Stimulated activated CD4-positive, alpha-beta T cell treated with anti-CD3 and anti-CD28 coated beads, Interleukin-4, amount 100 ng/mL, for 4 hours (primary cell): ENCODE measurements at places on chromosomes 4 and X.

DNA sequence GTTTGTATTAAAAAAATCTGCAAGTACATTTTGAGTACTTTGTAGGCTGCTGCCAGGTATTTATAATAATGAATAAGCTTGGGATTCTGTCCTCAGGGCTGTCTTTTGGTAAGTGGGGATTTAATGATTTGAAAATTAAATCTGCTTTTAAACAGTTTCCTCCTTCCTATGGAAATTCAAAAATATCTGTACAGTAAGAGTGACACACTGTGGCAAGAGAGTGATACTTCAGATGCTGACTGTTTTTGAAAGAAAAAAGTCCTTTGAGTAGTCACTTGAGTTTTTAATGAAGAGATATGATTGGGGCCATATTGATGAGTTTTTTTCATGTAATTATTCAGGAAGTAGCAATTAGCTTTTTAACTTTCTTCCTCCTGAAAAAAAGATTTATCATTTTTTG lies 49.2 kb downstream of the SMARCAD1 start:
- no peak for DNase-seq

DNA sequence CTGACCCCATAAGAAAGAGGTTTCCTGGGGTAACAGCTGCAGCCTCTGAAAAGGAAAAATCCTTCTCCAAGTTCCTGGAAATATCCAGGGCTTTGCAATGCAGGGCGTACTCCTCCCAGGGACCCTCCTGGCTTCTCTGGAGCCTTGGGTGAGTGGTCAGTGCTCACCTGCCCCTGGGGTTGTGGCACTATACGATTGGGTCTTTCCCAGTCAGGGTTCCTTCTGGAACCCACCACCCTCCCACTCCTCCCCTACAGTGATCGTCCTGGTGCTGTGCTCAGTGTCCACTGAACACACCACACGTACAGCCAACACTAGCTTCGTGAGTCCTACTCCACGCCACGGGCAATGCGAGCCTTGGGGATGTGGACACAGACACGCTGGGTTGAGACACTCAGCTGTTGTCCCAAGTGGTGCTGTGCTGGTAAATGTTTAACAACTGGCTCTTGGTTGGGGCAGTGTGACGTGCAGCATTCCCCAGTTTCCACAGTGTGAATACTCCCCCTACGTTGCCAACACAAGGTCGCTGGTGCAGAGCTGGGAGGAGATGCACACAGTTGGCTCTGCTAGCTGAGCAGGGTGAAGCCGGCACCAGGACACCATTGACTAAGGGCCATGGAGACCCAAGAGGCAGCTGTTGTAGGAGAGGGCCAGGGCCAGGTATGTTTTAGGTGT lies 65.4 kb downstream of the HTRA3 start:
- no peak for DNase-seq

- no peak for DNase-seq
These were observed 7.0 kb downstream of the TEX11 start for GRCh38 chrX:70901465-70901864.

GRCh38 chr4:114807759-114808404 lies 209.3 kb downstream of the UGT8 start:
- DNase-seq: peak; percentile 2

DNA sequence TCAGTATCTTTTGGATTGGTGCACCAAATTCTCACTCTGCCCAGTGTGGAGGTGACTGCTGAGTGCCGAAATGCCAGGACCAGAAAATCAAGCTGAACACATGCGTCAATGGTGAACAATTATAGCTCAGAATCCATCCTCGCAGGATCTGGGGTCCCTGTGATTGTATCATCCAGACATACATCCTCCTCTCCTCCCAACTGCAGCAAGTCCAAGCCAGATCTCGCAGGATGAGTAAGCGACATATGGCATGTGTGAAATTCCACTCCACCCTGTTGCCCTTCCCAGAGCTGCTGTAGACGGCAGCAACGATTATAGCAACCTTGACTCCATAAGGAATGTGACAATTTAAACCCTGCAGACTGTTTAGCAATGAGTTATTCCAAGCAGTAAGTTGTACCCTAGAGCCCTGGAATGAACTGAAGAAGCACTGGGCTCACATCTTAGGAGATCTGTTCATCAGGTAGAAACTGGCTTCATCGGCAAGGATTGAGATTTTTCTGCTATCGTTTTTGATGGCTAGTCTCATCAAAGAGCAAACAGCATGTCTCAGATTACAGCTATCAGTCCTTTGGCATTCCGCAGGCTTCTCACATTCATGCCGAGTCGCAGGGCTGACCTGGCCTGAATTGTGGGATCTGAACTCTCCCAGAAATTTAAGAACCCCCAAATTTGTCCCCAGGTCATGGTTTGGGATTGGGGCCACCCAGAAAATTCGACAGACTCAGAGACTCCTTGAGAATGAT lies 35.5 kb upstream of the SORBS2 start:
- DNase-seq: no peak

- DNase-seq: no peak
These were observed 57.7 kb upstream of the C4orf54 start for GRCh38 chr4:99715286-99715685.

GRCh38 chrX:70973221-70973620 lies 42.3 kb upstream of the SLC7A3 start:
- DNase-seq: no peak

DNA sequence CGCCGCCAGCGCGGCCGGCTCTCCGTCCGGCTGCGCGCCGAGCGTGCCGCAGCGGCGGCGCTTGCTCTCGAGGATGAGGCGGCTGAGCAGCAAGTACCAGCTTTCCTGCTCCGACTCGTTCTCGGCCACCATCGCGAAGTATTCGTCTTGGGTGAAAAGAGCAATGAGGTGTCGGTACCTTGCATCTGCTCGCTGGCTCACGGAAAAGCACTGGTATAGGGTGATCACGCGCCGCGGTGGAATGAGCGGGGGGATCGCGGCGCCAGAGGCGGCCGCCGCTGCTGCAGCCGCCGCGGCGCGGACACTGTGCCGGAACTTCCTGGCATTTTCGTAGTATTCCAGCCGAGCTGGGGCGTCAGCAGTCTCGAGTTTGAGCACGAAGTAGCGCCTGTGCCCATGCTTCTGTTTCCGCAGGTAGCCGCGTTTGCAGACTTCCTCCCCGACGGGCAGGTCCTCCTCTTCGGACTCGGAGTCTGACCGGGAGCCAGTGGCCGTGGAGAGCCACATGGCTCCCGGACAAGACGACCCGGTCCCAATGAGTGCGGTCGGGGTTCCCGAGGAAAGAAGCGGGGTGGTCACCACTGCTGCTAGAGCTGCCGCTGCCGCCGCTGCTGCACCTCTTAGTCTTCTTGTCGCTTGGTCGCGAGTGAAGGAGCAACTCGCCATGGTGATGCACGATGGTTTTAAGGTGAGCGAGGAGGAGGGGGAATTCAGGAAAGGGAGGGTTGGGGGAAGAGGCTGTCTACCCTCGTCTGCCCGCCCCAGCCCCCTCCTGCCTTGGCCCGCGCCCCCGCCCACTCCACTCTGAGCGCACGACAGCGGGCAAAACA lies 469 bp downstream of the IRS4 start:
- no peak for DNase-seq

GRCh38 chrX:51420610-51421009 lies 75.8 kb downstream of the NUDT11 start:
- no peak for DNase-seq

DNA sequence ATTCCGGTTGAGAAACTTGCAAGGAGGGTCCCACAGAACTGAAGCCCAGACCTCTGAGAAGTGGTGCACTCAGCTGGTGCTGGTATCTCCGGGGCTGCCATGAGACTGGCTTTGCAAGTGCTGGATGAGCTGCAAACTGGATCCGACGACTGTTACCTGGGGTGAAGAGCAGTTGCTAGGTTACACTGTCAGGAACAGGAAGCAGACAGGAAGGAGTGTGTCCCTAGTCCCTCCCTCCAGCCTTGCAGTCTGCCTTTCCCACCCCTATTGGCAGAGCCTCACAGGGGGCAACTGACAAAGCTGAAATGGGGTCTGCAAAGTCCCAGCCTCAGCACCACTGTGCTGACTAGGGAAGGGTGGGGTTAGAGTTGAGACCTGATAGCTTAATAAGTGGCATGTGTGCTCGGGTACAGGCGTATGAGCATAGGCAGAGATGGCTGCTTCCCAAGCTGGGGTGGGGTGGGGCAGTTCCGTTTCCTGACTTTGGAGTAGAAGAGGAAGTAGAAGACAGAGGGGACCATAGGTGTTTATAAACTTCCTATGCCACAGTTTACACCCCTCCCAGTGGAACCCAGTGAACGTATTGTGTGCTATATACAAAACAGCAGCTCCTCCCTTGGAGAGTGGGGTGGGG lies 18.0 kb downstream of the PPEF1 start:
- no peak for DNase-seq

- no peak for DNase-seq
These were observed 20.7 kb downstream of the NALF2 start for GRCh38 chrX:69524781-69525363.

DNA sequence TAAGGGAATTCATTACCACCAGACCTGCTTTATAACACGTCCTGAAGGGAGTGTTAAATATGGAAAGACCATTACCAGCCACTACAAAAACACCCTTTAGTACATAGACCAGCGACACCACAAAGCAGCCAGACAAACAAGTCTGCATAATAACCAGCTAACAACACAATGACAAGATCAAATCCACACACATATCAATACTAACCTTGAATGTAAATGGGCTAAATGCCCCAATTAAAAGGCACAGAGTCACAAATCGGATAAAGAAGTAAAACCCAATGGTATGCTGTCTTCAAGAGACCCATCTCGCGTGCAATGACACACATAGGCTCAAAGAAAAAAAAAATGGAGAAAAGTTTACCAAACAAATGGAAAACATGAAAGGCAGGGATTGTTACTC lies 36.9 kb downstream of the FGF16 start:
- no peak for DNase-seq

- DNase-seq: no peak
These were observed 129.0 kb downstream of the PPP3CA start for GRCh38 chr4:101218346-101218745.

- DNase-seq: no peak
These were observed 154.1 kb upstream of the CPEB2 start for GRCh38 chr4:14848229-14848628.

GRCh38 chr4:99190336-99190735 lies 28.7 kb downstream of the ADH6 start:
- no peak for DNase-seq

DNA sequence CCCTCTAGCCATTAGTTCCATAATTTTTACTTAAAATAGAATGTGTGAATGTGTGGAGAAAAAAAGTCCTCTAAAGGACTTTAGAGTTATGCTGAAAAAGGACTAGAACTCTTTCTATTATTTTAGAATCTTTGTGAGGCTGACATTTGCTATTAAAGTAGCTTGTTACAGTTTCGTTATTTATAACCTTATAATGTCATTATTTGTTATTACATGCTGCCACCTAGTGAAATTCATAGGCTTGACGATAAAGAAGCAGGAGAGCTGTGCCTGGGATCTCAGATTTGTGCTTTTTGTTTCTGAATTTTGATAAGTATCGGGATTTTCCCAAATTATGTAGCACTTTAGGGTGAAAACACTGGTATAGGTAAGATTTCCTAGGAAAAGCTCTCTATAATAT lies 38.5 kb upstream of the TAPT1 start:
- DNase-seq: no peak

GRCh38 chrX:154025230-154025629 lies 5.5 kb upstream of the IRAK1 start:
- DNase-seq: no peak

GRCh38 chr4:154692304-154692818 lies 51.4 kb upstream of the LRAT start:
- no peak for DNase-seq

DNA sequence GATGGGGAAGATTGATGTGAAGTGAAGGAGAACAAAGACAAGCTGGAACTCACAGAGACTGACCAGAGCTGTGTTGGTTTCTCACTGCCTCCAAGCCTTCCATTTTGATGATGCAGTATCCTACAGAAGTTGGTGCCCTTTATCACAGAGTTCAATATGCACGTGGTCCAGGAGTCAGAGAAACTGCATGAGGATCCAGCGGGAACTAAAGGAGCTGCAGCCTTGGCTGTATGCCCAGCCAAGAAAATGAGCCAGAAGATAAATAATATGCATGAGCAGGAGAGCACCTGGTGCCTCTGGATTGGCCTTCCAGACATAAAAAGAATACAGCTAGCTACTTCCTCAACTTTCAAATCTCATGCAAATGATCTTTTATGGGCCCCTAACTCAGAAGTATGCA lies 44.3 kb upstream of the DCLK2 start:
- DNase-seq: no peak

- DNase-seq: no peak
These were observed 8.8 kb downstream of the NHSL2 start for GRCh38 chrX:71919431-71919830.

- DNase-seq: no peak
These were observed 61.7 kb upstream of the PLS3 start for GRCh38 chrX:115499112-115499805.

GRCh38 chr4:152467101-152467500 lies 68.8 kb downstream of the FBXW7 start:
- DNase-seq: no peak

DNA sequence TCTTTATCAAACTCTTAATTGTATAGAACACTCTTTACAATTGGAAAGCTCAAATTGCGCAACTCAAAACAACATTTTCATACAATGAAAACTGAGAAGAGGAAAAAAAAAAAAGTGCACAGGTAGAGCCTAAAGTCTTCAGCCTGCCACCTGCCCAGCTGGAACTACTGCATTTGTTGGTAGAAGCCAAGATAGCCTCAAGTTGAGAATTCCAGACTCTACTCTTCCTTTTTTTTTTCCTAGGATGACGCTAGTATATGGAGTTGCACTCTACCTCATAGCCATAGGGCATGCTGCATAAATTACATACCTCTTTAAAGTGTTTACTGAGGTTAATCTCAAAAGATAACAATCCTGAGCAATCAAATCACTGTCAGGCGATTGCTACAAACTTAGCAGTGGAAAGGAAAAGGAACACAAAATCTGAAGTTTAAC lies 13.6 kb downstream of the ABCG2 start:
- DNase-seq: no peak

DNA sequence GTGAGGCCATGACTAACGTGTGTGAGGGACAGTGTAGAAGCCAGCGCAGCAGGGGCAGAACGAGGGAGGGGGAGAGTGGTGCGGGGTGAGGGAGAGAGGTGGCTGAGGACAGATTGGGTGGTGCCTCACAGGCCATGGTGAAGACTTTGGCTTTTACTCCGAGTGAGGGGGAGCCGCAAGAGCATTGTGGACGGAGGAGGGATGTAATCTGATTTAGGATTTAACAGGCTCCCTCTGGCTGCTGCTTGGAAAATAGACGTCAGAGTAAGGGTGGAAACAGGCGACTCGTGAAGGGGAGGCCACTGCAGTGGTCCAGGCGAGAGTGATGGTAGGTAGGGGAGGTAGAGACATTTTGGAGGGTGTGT lies 13.0 kb downstream of the PPP1R3F start:
- no peak for DNase-seq

GRCh38 chr4:86975927-86976326 lies 41.1 kb downstream of the AFF1 start:
- no peak for DNase-seq

- no peak for DNase-seq
These were observed 183.4 kb downstream of the SPRY1 start for GRCh38 chr4:123579961-123580360.

- no peak for DNase-seq
These were observed 12.2 kb downstream of the SOD3 start for GRCh38 chr4:24807611-24808010.
